ENCODE measurements at places on chromosomes 5 and 9.

- DNase-seq: no peak
Measured at GRCh38 chr5:124847907-124848306, 101.5 kb upstream of the ZNF608 start.

GRCh38 chr9:124040935-124041816, 29.6 kb downstream of the LHX2 start:
- DNase-seq: peak; percentile 41

DNA sequence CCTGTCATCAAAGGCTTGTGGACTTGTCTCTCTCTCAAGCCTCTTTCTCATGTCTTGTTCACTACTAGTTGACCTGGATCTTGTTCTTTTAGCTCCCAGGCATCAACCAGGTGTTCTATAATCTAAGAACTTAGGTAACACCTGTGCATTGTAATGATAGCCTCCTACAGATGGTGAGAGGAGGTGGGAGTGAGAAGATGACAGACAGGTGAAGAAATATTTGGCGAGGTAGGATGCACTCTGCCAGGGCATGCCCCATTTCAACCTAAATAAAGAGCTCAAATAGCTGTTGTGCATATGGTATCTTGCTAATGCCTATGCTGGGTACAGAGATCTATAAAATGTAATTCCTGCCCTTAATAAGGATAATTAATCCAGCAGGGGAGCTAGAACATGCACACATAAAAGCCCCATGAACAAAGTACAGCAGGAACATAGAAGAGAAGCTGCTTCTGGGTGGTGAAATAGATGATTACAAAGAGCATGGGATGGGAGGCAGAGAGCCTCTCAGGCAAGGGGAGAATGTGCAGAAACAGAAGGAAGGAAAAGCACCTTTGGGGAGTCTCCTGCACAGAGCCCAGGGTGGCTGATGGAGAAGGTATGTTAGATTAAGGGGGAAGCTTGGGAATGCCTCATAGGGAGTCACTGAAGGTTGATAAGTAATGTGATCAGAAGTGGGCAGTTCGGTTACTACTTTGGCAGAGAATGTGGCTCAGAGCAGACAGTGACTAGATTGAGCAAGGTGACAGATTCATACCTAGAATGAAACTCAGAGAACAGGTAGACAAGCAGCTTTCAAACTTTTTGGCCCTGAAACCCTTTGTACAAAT, 28.0 kb upstream of the PLIN2 start:
- no peak for DNase-seq

- no peak for DNase-seq
Measured at GRCh38 chr5:138927979-138928378, 52.8 kb upstream of the LRRTM2 start.

DNA sequence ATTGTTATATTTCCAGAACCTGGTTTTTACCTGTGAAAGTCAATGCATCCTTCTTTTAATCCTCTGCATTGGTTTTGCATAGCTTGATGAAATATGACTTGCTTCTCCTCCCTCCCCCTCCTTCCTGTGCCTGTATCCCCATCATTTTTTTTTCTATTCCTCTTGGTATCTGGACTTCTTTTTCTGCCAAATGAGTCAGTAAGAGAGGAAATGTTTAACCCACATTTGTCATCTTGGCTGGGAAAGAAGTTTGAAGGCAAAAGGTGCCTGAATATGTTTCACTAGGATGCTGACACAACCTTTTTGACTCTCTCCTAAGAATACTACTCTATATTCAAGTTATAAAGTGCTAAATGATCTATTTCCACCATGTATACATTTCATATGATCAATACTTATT, 35.5 kb upstream of the CDKN2B start:
- no peak for DNase-seq

DNA sequence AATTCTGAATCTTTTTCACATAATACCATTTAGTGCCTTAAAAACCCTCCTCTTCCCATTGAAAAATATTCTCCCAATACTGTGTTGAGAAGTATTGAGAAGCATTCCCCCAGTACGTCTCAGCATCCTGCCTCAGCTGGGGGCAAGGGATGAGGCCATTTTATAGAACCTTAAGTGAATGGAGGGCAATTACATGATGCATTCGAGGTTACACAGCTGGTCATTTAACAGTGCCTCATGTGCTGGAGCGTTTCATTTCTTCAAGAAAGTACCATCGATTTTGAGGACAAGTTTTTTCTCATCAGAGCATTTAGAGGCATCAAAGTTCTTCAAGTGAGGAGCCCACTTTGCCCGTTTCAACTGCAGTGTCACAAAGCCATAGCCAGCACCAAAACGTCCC, 135.6 kb downstream of the DOCK2 start:
- no peak for DNase-seq

- DNase-seq: no peak
Measured at GRCh38 chr9:33109850-33110595, 33.5 kb upstream of the SMU1 start.

- DNase-seq: no peak
Measured at GRCh38 chr9:114503522-114504340, 1.5 kb downstream of the WHRN start.

DNA sequence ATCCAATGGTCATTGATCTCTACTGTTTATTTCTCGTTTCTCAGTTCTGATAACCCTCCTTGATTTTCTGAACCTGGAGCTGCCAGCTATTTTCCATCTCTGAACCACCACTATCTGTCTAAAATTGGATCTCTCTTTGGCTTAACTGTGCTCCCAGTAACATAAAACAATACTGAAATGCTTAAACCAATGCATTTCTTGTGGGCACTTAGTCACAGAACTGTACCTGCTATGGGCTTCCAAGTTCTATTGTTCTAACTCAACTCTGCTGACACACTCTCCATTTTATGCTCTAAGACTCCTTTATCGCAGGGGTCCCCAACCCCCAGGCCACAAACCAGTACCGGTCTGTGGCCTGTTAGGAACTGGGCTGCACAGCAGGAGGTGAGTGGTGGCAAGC, 120.6 kb downstream of the LHFPL2 start:
- DNase-seq: no peak

DNA sequence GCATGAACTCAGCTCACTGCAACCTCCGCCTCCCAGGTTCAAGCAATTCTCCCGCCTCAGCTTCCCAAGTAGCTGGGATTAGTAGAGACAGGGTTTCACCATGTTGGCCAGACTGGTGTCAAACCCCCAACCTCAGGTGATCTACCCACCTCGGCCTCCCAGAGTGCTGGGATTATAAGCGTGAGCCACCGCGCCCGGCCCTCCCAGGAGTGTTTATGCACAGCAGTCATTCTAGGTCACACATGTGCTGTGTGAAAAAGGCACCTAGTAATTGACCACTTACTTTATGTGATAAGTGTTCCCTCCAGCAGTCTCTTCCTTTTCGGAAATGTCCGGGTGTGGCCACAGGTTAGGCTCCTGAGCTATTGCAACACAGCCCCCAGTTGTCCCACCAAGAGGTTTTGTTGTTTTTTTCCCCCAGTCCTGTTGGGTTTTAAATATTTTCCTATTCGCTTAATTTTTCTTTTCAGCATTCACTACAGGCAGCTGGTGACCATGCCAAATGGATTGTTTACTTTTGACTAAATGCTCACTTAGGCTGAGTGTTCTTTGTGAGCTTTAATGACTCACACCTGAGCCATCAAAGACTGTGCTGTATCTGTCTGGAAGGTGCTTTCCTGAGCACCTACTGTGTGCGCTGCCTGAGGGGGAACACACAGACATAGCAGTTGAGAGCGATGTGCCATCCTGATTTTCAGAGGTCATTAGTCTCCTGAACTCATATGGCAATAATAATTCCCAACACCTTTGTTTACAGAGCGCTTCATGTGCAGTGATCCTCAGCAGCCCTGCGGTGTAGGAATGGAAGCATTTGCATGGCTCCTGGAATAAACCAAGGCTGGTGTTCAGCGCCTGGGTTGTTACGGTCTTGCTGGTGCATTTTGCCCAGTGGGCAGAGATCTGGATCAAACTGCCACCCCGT, 94.3 kb downstream of the MVB12B start:
- no peak for DNase-seq

GRCh38 chr9:33437205-33437604, 10.2 kb downstream of the AQP3 start:
- no peak for DNase-seq

GRCh38 chr9:35035851-35036701, 36.3 kb downstream of the VCP start:
- peak; percentile 37 for DNase-seq

DNA sequence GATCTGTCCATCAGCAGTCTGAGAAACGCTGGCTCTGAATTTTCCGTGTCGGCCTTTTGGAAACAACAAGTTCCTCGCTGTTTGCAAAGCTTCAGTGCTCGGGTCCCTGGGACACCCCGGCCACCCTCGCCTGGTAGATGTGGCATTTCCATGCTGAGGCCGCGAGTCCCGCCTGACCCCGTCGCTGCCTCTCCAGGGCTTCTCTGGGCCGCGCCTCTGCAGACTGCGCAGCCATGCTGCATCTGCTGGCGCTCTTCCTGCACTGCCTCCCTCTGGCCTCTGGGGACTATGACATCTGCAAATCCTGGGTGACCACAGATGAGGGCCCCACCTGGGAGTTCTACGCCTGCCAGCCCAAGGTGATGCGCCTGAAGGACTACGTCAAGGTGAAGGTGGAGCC, 4.7 kb downstream of the NTNG2 start:
- DNase-seq: no peak

- no peak for DNase-seq
Measured at GRCh38 chr5:169788168-169788567, 151.1 kb downstream of the DOCK2 start.

- DNase-seq: no peak
Measured at GRCh38 chr9:2933165-2934095, 89.5 kb upstream of the PUM3 start.

Measured in stimulated activated CD4-positive, alpha-beta T cell treated with anti-CD3 and anti-CD28 coated beads, Interleukin-12 subunit alpha, Interleukin-12 subunit beta, amount 100 ng/mL, for 4 hours (primary cell).